Activated naive CD4-positive, alpha-beta T cell treated with anti-CD3 and anti-CD28 coated beads, Interleukin-2, amount 10 ng/mL, durations not matched to agents 5 hours and 36 hours (primary cell): ENCODE measurements at places on chromosomes 6 and 20. TPM values are rescaled to one million over a fixed set of nuclear protein-coding genes. Genes with fewer than 3 reads are reported as not detected.

PPP1R3G gene
- 0.15 TPM for total RNA-seq

CNR1 gene
- not detected for total RNA-seq

MRPL14 gene
- 49.2 TPM for total RNA-seq

FAM162B gene
- total RNA-seq: not detected

ELOVL5 gene
- total RNA-seq: 151 TPM

PSORS1C2 gene
- total RNA-seq: not detected

ELOVL2 gene
- total RNA-seq: not detected

TSBP1 gene
- total RNA-seq: not detected

PRICKLE4 gene
- 0.66 TPM for total RNA-seq

TRIM40 gene
- total RNA-seq: not detected

IL17A gene
- not detected for total RNA-seq

CALHM4 gene
- total RNA-seq: not detected

WFDC12 gene
- total RNA-seq: not detected

CLIC1 gene
- 538 TPM for total RNA-seq

ADGB gene
- total RNA-seq: not detected

SCRT2 gene
- total RNA-seq: not detected

SLC16A10 gene
- 3.4 TPM for total RNA-seq

ANKRD6 gene
- total RNA-seq: 7.8 TPM

HLA-DQA1 gene
- 6.1 TPM for total RNA-seq

HNF4A gene
- total RNA-seq: not detected
